Hematopoietic multipotent progenitor cell treated with erythropoietin and hydrocortisone succinate and interleukin-3 and kit ligand, for 15 days (in vitro differentiated cells): ENCODE measurements at places on chromosomes 2 and 18.

DNA sequence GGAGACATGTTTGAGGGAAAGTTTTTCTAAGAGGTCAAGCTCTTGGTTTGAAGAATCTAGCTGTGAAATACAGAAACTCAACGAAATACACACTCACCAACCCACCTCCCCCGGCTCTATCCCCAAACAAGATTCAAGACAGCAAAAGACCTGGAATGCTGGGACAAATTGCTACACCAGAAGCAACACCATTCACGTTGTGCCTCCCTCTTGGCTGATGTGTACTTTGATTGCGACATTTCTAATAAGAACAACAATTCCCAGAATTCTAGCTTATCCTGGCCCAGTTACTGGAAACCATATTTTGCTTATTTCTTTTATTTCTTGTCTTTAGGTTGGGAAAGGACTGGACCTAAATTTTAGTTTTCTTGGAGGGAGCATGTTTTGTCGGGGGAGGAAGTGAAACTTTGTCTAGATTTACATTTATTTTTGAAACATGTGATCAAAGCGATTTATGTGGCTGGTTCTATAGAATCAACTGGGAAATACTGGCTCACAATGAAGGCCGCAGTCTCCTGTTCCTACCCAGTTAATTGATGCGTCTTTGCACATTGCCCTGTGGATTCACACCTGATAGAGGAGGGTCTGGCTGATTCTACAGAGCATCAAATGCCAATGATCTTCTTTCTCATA lies 29.6 kb upstream of the LPIN1 start:
- no peak for DNase-seq

- DNase-seq, result peak; percentile 48
These were observed 103.4 kb upstream of the RASGRP3 start for GRCh38 chr2:33372940-33373553.

DNA sequence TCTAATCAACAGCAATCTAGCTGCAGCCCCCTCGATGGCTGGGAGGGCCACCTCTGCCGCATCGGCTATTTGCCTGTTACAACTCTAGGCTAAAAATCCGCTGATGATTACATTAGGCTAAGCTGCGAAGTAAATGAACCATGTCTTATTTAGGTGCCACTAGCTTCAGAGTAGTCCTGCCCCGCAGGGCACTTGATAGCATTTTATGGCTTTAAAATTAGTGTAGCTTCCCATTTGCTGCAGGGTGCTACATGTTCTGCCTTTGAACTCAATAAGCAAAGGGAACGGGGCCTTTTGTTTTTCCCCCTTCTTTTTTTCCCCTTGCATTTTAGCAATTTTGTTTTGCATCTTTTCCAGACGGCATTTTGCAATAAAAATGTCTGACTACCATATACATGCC lies 270.2 kb downstream of the GBX2 start:
- DNase-seq, result no peak

- DNase-seq, result no peak
These were observed 67.3 kb downstream of the LIPG start for GRCh38 chr18:49628881-49629795.

DNA sequence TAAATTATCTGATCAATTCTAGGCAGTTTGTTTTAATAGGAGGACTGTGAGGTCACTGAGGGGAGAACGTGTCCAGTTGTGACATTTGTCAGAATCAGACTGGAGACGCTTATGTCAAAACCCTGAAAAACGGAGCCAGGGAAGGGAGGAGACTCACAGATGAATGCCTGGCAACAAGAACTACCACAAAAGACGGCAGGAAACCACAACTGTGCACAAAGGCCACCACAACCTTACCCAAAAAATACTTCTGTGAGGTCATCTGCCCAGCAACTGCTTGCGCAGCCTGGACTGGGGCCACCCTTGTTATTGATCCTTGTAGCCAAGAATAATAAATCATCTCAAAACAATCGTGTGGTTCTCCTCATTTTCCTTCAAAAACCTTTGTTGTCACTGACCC lies 173.0 kb upstream of the ALKAL2 start:
- DNase-seq, result no peak

DNA sequence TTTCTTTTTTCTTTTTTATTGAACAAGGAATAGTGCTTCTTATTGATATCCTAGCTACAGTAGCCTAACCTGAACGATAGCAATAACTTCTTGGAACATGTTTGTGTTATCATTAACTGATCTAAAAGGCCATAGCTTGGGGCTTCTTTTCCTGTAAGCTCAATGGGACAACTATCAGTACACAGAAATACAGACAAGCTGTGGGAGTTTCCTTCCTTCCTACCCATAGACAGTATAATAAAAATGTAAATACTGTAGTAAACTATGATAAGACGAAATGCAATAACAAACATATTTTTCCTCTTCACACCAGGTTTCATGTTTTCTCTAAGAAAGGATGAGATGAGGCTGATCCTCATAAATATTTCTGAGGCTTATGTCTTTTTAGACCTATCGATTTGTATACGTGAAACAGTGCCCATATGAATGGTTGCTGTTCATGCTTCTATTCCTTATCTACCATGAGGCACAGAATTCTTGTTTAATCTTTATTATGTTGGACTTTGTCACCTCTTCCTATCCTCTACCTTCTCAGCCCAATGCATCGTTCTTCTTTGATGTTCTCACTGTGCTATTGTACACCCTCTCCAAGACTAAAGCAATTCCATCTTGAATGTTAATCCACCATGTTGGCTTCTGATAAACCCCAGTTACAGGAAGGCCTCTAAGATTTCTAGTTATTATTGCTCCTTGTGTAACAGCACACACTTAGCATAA lies 361.4 kb downstream of the DCC start:
- no peak for DNase-seq

DNA sequence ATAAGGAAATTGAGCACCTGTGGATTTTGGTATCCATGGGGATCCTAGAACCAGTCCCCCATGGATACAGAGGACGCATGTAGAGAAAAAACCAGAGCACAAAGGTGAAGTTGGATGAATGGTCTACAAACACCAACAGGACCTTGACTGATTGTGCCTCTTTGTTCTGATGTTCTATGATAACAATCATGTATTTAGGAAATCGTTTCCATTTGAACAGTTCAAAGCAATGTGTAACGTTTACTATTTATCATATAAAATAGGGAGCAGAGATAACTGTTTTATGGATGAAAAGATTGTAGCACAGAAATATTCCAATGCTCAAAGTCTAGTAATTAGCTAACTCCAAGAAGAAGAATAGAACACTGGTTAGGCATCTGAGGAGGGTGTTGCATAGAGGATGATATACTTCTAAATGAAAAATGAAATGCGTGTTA lies 116.3 kb upstream of the FN1 start:
- DNase-seq, result no peak

DNA sequence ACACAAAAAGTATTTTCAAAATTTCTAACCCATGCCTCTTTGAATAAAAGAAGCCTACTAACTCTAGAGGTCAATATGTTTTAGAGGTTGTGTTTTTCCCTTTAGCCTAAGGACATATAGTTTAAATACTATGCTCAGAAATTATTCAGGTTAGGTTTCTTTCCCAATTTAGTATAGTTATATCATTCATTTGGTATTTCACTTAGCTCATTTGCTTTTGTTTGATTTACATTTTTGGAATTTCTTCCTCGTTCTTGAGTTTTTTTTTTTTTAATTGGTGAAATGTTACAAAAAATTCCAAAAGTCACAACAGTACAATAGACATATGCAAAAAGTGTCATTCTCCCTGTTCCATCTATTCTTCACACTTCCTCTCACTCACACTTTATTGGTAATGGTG lies 371.3 kb upstream of the TNP1 start:
- no peak for DNase-seq

DNA sequence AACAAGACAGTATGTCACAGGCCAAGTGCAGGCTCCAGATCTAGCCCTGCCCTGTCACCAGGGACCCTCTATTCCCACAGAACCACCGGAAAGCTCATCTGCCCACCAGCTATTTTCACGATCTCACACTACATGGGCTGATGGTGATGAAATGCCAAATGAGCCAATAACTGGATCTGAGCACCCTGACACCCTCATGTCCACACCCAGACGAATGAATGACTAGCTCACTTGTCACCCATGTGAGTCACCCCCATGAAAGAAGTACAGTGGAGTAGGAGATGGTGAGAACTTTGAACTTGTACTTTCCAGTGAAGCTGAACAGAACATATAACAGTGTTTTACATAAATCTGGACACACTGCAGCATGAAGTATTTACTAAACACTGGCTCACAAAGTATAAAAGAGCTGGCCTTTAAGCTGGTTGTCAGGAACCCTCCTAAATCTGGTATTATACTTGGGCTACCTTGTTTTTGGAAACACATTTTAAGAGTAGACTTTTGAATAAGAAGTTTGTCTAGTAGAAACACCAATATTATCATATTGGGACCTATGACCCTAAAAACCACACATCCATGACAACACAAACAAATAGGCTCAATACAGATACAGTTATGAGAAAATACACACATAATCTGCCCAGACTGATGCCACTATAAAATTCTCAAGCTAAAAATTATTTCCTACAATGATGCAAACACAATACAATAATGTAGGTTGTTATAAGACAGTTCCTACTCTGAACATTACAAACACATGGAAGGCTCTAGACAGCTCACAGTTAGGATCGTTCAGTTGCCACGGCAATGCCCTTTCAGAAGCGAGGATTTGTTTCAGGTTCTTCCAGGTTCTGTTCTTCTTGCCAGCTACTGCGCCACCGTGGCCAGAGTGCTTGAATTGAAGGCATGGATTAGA lies 19.0 kb downstream of the INO80C start:
- DNase-seq, result peak; percentile 47

DNA sequence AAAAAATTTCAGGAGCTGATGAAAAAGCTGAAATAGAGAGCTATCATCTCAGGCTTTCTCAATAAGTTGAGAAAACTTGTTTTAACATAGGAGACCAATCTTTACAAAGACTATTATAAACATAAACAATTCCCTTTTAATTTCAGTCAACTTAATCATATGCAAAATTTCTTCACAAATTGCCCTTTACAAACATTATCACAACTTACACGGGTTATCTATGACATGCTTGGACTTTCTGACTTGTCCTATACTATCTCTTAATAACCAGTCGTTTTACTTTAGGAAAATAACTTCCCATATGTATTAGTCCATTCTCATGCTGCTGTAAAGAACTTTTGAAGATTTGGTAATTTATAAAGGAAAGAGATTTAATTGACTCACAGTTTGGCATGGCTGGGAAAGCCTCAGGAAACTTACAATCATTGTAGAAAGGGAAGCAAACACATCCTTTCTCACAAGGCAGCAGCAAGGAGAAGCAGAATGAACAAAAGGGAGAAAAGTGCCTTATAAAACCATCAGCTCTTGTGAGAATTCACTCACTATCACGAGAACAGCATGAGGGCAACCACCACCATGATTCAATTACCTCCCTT lies 1583.7 kb upstream of the CELF4 start:
- no peak for DNase-seq

- DNase-seq, result no peak
These were observed 7.9 kb downstream of the MFSD6 start for GRCh38 chr2:190415794-190416775.

GRCh38 chr2:230007931-230008707 lies 60.6 kb downstream of the SLC16A14 start:
- peak; percentile 69 for DNase-seq

DNA sequence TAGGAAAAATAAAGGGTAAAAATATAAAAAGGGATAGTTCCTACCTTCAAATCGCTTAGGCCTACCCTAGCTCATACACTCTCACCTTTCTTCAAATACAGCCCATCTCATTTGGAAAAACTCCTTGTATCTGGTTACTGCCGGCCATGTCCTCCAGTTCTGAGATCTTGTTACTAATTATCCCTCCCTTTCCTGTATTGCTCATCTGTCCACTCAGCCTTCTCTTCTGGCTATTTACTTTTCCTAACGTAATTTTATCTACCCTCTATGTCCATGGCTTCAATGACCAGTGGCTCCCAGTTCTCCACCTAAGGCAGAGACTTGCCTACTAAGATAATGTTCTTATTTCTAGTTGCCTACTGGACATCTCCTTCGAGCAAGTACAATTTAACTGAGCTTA lies 342.9 kb upstream of the ACVR2A start:
- DNase-seq, result no peak

DNA sequence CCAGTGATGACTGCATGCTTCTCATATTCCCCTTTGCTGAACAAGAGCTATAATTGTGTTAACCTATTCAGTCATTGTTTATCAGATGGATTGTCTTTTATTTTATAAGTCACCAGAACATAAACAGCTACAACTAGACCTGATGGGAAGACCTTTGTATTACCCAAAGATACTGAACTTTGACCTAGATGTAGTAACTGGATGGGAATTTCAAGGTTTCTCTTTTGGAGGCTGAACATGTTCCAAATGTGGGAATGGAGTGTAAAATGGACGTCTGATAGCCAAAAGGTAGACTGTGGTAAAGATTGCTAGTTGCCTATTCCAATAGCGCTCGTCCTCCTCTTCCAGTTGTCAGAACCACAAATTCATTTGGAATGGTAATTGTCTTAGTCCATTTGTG lies 56.4 kb upstream of the ST3GAL5 start:
- DNase-seq, result no peak

- no peak for DNase-seq
These were observed 11.4 kb upstream of the XPO1 start for GRCh38 chr2:61549546-61549945.

- no peak for DNase-seq
These were observed 48.3 kb downstream of the TSPYL6 start for GRCh38 chr2:54207666-54208195.

GRCh38 chr2:149902081-149902480 lies 314.5 kb upstream of the MMADHC start:
- no peak for DNase-seq

DNA sequence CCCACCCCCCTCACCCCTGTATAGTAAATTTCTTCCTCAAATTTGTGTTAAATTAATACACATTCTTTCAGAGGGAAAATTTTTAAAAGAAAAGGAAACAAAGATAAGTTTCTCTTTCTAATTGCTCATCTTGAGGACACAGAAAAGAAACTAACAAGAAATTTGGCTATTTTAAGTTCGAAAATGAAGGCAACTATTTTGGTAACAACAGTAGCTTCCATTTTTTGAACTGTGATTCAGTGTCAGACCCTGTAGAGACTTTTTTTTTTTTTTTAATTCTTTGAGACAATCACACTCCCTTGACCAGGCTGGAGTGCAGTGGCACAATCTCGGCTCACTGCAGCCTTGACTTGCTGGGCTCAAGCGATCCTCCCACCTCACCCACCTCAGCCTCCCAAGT lies 194.9 kb downstream of the SS18 start:
- DNase-seq, result no peak

DNA sequence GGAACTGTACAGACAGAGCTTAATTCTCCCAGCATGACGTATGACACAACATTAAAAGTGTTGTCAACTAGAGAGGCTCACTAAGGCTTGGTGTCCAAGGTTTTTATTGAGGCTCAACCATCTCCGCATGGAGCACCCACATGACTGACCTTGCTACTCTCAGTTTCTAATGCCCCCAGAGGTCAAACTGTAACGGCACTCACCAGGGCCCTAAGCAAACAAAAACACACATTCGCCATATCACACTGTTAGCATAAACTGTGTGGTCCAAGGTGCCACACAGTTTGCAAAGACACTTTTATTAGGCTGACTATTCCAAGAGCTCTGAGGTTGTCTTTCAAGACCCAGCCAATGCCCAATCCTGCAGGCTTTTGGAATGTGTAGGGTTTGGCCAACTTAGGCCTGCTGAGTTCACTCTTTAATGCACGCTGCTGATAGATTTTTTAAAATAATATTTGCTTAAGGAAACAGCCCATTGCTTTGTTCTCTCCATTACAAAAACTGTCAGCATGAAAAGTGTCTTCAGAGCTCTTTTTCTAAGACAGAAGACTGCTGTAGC lies 114.9 kb downstream of the DSC3 start:
- no peak for DNase-seq

- DNase-seq, result no peak
These were observed 525.2 kb downstream of the TNS1 start for GRCh38 chr2:217477583-217477982.

- no peak for DNase-seq
These were observed 51.8 kb upstream of the GPR75 start for GRCh38 chr2:53911434-53912189.
